Stimulated activated CD4-positive, alpha-beta T cell treated with anti-CD3 and anti-CD28 coated beads, Interleukin-2, amount 100 ng/mL, for 4 hours (primary cell): ENCODE measurements at places on chromosomes 3 and 15.

- DNase-seq, result no peak
Measured at GRCh38 chr3:172771672-172772071, 21.1 kb downstream of the ECT2 start.

- no peak for DNase-seq
Measured at GRCh38 chr3:26625187-26625586, 2.6 kb downstream of the LRRC3B start.

GRCh38 chr15:75727851-75728715, 15.4 kb upstream of the CSPG4 start:
- DNase-seq, result peak; percentile 55

DNA sequence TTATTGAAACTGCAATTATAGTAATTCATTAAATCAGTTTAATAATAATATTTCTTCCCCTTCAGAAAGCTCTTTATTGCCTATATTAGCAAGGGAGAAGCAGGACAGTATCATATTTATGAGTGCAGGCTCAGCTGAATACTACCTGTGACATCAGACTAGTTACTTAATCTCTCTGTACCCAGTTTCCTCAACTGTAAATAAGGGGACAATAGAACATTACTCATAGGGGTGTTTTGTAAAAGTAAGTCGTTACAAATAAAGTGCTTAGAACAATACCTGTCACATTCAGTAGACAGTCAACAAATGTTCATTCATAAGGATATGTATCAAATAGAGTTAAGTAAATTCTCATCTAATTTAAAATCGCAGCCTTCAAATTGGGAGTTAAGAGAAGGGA, 12.1 kb upstream of the VPS39 start:
- DNase-seq, result no peak

- DNase-seq, result no peak
Measured at GRCh38 chr15:70440416-70441138, 322.8 kb downstream of the UACA start.

- DNase-seq, result no peak
Measured at GRCh38 chr3:46542344-46542743, 23.8 kb downstream of the LRRC2 start.

- no peak for DNase-seq
Measured at GRCh38 chr3:98921957-98922356, 20.5 kb upstream of the DCBLD2 start.

DNA sequence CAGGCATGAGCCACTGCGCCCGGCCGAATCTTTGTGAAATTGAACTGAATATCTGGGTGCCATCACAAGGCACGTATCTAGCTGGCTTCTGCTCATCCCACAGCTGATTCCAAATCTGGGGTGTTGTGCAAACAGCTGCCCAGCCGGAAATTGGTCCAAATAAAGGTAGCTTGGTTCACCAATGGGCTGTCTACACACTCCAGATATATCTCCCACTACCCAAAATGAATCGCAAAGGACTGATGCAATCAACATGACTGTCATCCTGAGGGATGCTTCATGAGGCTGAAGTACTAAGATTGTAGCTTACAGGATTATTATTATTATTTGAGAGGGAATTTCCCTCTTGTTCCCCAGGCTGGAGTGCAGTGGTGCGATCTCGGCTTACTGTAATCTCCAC, 28.1 kb downstream of the LARP6 start:
- DNase-seq, result no peak

DNA sequence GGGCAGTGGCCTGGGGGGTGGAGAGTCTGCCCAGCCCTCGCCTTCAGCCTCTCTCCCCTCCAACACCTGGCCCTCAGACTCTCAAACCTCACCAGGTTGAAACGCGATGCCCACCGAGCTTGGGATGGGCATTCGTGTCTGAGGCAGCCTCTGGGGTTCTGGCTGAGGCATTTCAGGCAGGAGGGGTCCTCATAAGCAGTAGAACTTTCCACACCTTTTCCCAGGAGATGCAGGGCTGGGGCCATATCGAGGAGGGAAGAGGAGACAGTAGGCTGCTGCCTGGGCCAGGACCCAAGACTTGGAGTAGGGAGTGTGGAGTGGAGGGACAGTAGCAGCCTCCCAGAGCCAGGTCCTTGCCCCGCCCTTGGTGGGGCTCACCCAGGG, 24.6 kb downstream of the ACAA1 start:
- DNase-seq, result no peak

GRCh38 chr3:162641907-162642306, 1145.3 kb downstream of the OTOL1 start:
- DNase-seq, result no peak

GRCh38 chr15:53618461-53618860, 141.0 kb downstream of the WDR72 start:
- no peak for DNase-seq

- no peak for DNase-seq
Measured at GRCh38 chr15:99504071-99504822, 61.5 kb upstream of the MEF2A start.

- DNase-seq, result no peak
Measured at GRCh38 chr15:63420333-63420747, 38.7 kb upstream of the CA12 start.

- no peak for DNase-seq
Measured at GRCh38 chr3:149247008-149247710, 25.5 kb upstream of the CP start.

DNA sequence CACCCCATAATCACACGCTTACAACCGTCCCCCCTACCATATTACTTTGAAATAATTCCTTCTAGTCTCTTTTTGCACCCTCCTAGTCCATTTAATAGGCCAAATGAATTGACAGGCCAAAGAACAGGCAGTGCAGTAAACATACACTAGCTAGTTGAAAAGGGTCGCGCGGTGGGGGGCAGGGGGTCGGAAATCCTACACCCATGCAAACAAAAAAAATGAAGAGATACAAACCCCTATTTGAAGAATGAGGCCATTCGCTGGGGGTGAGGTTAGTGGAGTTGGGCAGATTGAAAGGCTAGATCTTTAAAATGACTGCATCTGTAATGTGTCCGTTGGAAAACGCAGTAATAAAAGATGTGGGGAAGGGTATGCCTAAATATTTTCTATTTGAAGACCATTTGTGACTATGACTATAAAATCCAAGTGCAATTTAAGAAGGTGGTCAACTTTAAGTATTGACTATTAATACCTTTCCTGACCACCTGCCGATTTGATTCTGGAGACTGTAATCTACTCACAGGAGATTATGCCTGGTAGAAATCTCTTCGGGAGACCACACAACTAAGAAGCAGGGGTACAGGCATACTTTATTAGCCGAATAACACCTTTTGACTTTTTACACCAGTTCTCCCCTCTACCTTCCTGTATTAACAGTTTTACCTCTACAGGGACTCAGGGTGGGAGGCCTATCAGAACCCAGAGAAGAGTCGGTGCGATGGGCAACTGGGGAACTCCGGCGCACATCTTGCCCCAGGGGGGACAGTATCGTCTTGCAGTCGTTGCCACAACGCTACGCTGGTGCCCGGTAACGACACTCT, 762 bp upstream of the ARL6 start:
- DNase-seq, result no peak

- peak; percentile 13 for DNase-seq
Measured at GRCh38 chr3:128242818-128243601, 89.7 kb downstream of the EEFSEC start.

- no peak for DNase-seq
Measured at GRCh38 chr15:89143503-89144162, 55.4 kb downstream of the ABHD2 start.

GRCh38 chr15:63615935-63616334, 18.7 kb downstream of the FBXL22 start:
- no peak for DNase-seq

GRCh38 chr3:36756269-36756668, 8.1 kb downstream of the DCLK3 start:
- DNase-seq, result no peak

GRCh38 chr3:185934767-185935464, 2.9 kb downstream of the TRA2B start:
- DNase-seq, result no peak

- no peak for DNase-seq
Measured at GRCh38 chr15:52415628-52416027, 113.1 kb downstream of the MYO5A start.

DNA sequence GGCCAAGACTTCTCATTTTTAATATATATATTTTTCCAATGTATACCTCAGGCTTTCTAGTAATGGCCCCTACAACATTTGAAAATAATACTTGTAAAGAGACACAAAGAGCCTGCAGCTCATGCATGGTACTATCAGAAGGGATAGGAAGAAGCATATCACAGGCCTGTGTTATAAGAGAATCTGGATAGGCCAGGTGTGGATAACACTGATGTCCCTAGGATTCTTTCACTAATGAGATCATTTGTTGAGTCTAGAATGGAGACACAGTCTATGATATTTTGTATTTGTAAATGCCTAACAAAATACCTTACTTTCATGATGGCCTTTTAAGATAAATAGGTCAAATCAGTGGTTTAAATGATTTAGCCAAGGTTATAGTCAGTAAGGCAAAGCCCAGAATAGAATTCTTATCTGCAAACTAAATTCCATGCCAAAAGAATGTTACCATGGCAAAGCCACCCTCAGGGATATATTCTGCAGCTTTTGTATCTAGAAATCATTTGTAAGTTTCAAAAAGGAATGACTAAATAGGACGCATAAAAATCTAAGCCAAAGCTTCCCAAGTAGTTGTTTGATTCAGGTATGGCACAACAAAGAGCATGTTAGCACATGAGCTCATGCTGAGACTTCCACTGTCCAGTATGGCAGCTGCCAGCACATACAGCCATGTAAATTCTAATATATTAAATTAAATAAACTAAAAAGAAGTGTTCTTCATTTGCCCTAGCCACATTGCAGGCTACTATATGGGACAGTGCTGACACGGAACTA, 10.0 kb downstream of the DCP1A start:
- no peak for DNase-seq

DNA sequence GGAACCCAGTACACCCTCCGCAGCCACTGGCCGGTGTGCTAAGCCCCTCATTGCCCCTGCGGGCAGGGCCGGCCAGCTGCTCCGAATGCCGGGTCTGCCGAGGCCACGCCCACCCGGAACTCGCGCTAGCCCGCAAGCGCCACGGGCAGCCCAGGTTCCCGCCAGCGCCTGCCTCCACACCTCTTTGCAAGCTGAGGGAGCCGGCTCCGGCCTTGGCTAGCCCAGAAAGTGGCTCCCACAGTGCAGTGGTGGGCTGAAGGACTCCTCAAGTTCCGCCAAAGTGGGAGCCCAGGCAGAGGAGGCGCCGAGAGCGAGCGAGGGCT, 81.4 kb upstream of the BCHE start:
- DNase-seq, result no peak

DNA sequence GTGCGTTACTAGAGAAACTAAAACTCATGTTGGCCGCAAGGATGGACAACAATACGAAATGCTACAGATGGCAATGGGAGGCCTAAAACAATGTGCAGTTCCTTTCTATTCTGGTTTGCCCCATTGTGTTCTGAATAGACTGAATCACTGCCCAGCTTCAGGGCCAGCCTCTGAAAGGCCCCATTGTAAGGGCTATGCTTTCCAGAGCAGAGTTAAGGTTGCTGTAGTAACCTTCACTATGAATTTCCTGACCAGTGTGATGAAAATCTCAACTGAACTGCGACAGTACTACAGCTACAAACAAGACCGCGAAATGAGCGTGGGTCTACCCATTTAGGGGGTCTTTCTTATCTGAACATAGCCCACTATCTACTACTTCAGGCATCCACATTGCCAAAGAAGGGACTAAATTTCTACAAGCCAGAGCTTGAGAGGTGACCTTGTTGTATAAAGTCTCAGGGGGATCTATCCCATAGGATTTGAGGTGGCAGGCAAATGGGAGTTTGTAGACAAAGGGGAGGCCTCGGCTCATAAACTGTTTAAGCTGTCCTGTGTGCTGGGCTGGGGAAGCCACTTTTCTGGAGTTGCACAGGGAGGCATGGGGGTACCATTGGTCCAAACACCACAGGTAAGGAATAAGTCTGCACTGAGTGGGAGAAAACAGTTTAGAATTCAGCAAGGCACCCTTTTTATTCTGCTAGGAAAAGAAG, 80.1 kb downstream of the MYO1E start:
- no peak for DNase-seq

DNA sequence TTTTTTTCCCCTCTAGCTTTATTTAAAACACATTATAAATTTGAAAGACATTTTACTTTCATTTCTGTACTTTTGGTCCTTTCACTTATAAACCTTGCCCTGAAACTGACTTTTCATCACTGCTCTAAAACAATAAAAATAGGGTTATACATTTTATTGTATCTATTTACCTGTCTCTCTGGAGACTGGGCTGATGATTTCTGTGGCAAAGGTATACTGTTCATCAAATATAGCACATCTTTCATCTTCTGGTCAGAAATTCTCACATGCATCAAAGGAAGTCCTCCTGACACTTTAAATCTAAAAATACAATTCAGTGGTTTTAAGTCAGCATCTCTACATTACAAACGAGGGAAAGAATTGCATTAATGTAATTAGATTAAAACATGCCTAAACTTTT, 86.1 kb downstream of the VPS13C start:
- no peak for DNase-seq

- DNase-seq, result no peak
Measured at GRCh38 chr3:6965881-6966280, 105.0 kb downstream of the GRM7 start.

DNA sequence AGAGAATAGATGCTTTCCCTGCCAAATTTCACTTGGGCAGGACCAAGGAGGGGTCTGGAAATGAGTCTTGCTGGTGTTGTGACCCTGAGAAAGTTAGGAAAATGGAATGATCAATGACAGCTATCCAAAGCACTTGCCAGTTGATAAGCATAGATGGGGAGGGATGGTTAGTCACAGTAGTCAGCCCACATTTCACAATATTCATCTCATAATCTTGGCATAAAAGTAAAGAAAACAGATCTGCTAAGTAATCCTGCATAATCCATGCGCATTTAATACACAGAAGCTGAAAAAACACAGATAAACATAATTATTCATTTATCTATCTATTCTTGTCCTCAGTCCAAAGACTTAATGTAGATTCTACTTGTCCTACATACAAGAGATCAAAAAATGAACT, 184.1 kb downstream of the ZIC4 start:
- DNase-seq, result no peak

- DNase-seq, result no peak
Measured at GRCh38 chr3:114332342-114333179, 38.7 kb downstream of the TIGIT start.

DNA sequence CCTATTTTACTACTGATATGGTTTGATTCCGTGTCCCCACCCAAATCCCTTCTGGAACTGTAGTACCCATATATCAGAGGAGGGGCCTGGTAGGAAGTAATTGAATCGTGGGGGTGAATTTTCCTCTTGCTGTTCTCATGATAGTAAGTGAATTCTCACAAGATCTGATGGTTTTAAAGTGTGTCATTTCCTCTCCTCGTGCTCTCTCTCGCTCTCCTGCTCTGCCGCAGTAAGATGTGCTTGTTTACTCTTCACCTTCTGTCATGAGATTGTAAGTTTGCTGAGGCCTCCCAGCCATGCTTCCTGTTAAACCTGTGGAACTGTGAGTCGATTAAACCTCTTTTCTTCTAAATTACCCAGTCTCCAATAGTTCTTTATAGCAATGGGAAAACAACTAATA, 81.2 kb upstream of the ZBTB20 start:
- DNase-seq, result no peak
